Activated naive CD4-positive, alpha-beta T cell treated with anti-CD3 and anti-CD28 coated beads for 36 hours (primary cell): ENCODE measurements at places on chromosomes 3 and 15.

DNA sequence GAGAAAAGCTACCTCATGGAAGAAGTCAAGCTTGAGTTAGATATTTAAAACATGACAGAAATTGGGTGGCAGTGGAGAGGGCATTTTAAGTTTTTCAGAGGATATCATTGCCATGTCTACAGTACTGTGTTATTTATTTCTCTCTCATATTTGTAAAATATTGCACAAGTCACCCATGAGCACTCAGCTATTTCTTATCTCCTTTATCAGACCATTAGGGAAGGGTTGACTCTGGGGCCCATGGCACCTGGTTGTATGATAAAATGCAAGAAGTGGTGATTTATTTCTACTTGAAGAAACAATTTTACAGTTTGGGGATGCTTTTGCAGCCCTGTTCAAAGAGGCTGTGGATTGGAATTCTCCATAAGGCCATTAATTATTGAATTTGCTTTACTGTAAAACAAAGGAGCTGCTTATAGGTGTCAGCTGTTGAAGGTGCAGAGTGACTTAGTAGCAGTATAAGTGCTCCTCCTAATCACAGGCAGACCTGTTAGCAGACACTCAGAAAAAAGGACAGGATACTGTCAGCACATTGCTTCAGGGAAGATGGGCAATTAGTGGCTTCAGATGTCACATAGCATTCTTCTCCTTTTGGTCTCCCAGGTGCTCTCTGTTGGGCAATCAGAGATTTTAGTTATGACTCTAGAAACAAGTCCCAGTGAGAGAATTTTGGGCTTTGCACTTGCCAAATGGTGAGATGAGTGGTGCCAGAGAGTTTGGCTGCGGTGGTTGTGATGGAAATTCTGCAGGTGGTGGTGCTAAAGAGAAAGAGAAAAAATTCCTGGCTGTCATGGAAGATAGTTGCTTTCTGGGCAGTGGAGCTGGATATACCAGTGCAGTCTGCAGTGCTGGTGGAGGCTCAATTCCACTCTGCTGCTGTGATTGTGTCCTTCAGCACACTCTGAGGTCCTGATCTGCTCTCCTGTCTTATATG is 129.7 kb upstream of the ROPN1 start:
- no peak for DNase-seq

GRCh38 chr3:148950806-148951205 is 40.5 kb upstream of the GYG1 start:
- DNase-seq, result no peak

- no peak for DNase-seq
These were observed 51.9 kb downstream of the CA12 start for GRCh38 chr15:63329567-63330350.

- no peak for DNase-seq
These were observed 2.2 kb downstream of the SOX2 start for GRCh38 chr3:181713676-181714612.
